ENCODE measurements at places on chromosomes 5 and 9. TPM values are rescaled to one million over a fixed set of nuclear protein-coding genes. Genes with fewer than 3 reads are reported as not detected.

GRCh38 chr9:92278110-92278509, 15.4 kb downstream of the IARS1 start:
- no peak for DNase-seq
- peaks cover 56% of the 10 kb centered on the region for H3K36me3 ChIP-seq
- H3K4me1 ChIP-seq, result no peaks in the 10 kb centered on the region
- no peak overlapping the region for H3K4me3 ChIP-seq
- no peak overlapping the region for H3K27ac ChIP-seq
- no peaks in the 10 kb centered on the region for H3K27me3 ChIP-seq

- H3K4me1 ChIP-seq, result peaks cover 6% of the 10 kb centered on the region
- H3K27ac ChIP-seq, result no peak overlapping the region
- no peak overlapping the region for H3K4me3 ChIP-seq
- DNase-seq, result no peak
Measured at GRCh38 chr9:269081-269711, 54.5 kb downstream of the DOCK8 start.

GRCh38 chr9:13439685-13440476, 160.4 kb upstream of the MPDZ start:
- H3K4me3 ChIP-seq, result no peak overlapping the region
- peaks cover 25% of the 10 kb centered on the region for H3K4me1 ChIP-seq
- no peaks in the 10 kb centered on the region for H3K27me3 ChIP-seq
- no peak for DNase-seq
- no peaks in the 10 kb centered on the region for H3K36me3 ChIP-seq
- H3K27ac ChIP-seq, result peak overlapping the region; percentile 8

GRCh38 chr5:143955141-143955540, 143.2 kb downstream of the HMHB1 start:
- peaks cover 22% of the 10 kb centered on the region for H3K4me1 ChIP-seq
- no peaks in the 10 kb centered on the region for H3K27me3 ChIP-seq
- peak overlapping the region; percentile 78 for H3K27ac ChIP-seq

DNA sequence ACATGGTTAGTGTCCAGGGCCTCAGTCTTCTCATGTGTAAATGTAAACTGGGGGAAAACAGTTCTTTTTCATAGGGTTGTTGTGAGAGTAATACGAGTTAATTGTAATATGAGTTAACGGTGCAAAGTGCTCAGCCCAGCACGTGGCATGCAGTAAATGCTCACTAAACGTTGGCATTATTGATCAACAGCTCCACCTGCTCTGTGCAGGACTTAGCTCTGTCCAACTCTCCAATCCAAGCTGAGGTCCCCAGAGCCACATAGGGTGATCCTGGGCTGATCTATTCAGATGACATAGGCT, 28.3 kb downstream of the SPOCK1 start:
- DNase-seq, result no peak
- H3K4me1 ChIP-seq, result no peaks in the 10 kb centered on the region
- peaks cover 73% of the 10 kb centered on the region for H3K27me3 ChIP-seq
- no peaks in the 10 kb centered on the region for H3K36me3 ChIP-seq
- H3K4me3 ChIP-seq, result no peak overlapping the region
- H3K27ac ChIP-seq, result no peak overlapping the region

GRCh38 chr9:1877951-1878350, 137.2 kb upstream of the SMARCA2 start:
- DNase-seq, result no peak
- H3K4me3 ChIP-seq, result no peak overlapping the region
- no peaks in the 10 kb centered on the region for H3K36me3 ChIP-seq
- H3K27me3 ChIP-seq, result no peaks in the 10 kb centered on the region
- H3K4me1 ChIP-seq, result no peaks in the 10 kb centered on the region

The CER1 gene
- total RNA-seq, result 1.0 TPM

The CDH9 gene
- 1.2 TPM for total RNA-seq

The GDA gene
- total RNA-seq, result 0.58 TPM

The C1QTNF2 gene
- total RNA-seq, result 1.8 TPM

The TMEM174 gene
- not detected for total RNA-seq

The PCDHGB6 gene
- 75.7 TPM for total RNA-seq

Data from mesothelial cell of epicardium (in vitro differentiated cells).